ENCODE measurements at places on chromosomes 5 and 9. TPM values are rescaled to one million over a fixed set of nuclear protein-coding genes. Genes with fewer than 3 reads are reported as not detected.

The CCNI2 gene
- 1.6 TPM for total RNA-seq

The ALDH1B1 gene
- 7.9 TPM for total RNA-seq

The GCNT4 gene
- total RNA-seq, result 2.3 TPM

The ALDH7A1 gene
- 14.0 TPM for total RNA-seq

Measured in spleen (tissue), 13 donors.